Amygdala (tissue), 56 donors: ENCODE measurements at places on chromosomes 6 and 20.

DNA sequence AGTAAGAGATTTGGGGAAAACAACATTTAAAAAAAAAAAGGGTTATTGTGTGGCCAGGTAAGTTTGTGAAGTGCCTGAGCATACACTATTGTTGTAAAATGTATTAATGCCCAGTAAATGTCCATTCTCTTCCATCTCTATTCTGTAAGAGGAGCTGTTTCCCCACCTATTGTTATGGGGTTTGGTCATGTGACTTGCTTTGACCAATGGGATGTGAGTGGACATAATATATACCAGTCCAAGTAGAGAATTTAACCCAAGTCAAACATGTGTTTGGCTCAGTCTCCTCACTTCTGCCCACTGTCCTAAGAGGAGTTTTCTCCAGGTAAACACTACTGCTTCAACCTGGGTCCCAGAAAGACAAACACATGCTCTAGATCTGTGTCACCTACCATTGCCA is 377.1 kb downstream of the FOXA2 start:
- no peak for DNase-seq

- no peak for DNase-seq
Observed at GRCh38 chr6:2578767-2579166, 172.0 kb downstream of the MYLK4 start.

- no peak for DNase-seq
Observed at GRCh38 chr6:44267252-44267651, 1.9 kb upstream of the NFKBIE start.

- no peak for DNase-seq
Observed at GRCh38 chr6:2478200-2478599, 232.8 kb upstream of the GMDS start.

- no peak for DNase-seq
Observed at GRCh38 chr20:49846206-49846807, 33.7 kb downstream of the SLC9A8 start.

DNA sequence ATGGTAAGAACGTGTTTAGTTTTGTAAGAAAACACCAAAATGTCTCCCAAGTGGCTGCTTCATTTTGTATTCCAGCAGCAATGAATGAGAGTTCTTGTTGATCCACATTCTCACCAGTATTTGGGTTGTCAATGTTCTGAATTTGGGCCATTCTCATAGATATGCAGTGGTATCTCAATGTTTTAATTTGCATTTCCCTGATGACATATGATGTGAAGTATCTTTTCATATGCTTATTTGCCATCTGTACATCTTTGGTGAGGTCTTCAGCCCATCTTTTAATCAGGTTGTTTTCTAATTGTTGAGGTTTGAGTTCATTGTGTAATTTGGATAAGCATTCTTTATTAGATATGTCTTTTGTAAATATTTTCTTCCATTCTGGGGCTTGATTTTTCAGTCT is 436.8 kb upstream of the IRAK1BP1 start:
- DNase-seq, result no peak

DNA sequence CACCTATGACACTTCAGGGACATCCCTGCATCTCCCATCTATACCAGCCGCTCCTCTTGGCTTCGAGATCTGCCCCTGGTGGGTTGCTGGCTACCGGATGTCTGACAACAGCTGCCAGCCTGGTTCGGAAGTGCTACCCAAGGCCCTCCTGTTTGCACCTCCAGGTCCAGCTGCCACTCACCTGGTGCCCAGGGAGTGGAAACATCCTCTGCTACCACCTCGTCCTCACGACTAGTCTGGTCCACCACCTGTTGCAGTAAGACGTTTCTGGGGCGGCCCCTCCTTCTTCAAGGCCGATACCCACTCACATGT is 8.3 kb upstream of the PCMTD2 start:
- no peak for DNase-seq

DNA sequence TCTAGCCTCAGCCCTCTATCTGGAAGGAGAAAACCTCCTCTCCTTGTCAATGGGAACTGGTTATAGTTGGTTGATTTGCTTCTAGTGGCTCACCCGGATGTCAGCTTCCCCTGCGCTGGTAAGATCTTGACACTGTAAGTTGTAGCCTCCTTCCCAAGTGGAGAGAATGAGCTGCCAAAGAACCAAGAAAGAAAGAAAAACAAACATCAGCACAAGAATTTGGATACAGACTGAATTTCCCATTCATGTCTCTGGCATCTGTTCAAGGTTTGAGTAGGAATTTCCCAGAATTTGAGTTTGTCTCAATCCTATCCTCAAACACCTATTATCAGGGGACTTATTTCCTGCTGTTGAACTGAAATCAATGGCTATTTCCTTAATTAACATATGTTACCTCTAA is 44.1 kb downstream of the ELOVL2 start:
- DNase-seq, result no peak

DNA sequence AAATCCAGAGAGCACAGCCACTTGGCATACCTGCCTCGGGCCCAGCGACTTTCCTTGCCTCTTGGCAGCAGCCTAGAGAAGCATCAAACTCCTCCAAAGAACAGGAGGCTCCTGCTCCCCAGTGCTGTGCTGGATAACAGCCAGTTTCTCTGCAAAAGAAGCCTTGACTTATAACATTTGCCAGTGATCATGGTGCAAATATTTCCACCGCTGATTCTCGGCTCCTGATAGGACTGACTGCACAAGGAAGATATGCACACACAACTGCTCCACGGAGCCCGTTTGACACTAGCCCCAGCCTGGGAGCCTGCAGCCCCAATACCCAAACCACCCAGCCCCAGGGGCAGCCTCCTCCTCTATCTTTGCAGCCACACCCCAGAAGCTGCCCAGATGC is 17.5 kb downstream of the ACSS1 start:
- no peak for DNase-seq

GRCh38 chr6:158653577-158654354 is 3.9 kb downstream of the SYTL3 start:
- no peak for DNase-seq

GRCh38 chr6:85975957-85976356 is 333.3 kb upstream of the SYNCRIP start:
- DNase-seq, result no peak

- no peak for DNase-seq
Observed at GRCh38 chr20:61256365-61256764, 4.3 kb downstream of the CDH4 start.

GRCh38 chr6:80460257-80460865 is 353.9 kb downstream of the BCKDHB start:
- DNase-seq, result no peak

DNA sequence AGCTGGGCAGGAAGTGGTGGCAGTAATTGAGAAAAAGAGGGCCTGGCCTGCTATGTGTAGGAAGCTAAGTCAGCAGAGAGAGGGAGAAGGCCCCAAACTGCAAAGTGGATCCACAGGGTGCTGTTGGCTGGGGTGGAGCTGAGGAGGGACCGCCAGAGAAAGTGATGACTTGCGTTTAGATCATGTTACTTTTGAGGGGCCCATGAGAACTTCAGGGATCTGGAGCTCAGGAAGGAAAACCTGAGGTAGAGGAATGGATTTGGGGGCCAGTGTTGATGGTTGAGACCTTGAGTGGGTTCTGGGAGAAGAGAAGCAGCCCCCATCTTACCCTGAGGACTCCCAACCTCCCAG is 155.5 kb downstream of the MRPL14 start:
- no peak for DNase-seq

- DNase-seq, result no peak
Observed at GRCh38 chr6:145814035-145814500, 527 bp downstream of the FBXO30 start.

DNA sequence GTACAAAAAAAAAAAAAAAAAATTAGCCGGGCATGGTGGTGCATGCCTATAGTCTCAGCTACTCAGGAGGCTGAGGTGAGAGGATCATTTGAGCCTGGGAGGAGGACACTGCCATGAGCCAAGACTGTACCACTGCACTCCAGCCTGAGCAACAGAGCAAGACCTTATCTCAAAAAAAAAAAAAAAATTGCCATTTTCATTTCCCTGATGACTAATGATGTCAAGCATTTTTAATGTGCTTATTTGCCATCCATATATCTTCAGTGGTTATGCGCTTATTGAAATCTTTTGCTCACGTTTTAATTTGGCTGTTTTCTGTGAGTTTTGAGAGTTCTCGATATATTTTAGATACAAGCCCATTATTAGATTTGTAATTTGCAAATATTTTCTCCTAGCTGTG is 46.7 kb downstream of the PFDN4 start:
- no peak for DNase-seq

GRCh38 chr6:106398621-106399020 is 38.1 kb downstream of the CRYBG1 start:
- no peak for DNase-seq

DNA sequence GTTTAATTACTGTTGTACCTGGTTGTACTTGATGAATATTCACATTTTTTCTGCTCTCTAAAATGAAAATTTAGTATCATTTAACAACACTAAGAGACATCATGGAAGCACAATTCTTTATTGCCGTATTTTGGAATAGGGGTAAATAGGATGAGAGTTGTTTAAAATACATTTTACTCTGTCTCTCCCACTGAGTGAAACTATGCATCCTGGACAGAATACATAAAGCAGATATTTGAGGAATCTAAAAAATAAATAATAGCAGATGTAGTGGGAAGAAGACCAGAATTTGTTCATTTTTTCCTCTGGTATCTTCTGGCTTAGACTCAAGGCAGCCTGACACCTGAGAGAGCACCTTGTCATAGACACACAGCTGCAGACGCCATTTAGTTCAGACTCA is 119.1 kb upstream of the AHI1 start:
- DNase-seq, result no peak

- no peak for DNase-seq
Observed at GRCh38 chr6:3444276-3445088, 12.4 kb downstream of the SLC22A23 start.

DNA sequence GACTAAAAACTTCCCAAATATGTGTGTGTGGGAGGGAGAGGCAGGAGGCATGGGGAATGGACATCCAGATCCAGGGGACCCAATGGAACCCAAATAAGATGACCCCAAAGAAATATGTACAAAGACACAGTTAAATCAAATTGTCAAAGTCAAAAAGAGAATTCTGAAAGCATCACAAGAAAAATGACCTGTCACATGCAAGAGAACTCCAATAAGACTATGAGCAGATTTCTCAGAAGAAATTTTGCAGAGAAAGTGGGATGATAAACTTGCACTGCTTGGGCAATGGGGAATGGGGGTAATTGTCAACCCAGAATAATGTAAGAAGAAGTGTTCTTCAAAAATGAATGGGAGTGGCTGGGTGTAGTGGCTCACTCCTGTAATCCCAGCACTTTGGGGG is 59.5 kb upstream of the PLN start:
- DNase-seq, result no peak

- DNase-seq, result no peak
Observed at GRCh38 chr20:58024241-58024721, 204.2 kb downstream of the ANKRD60 start.

- no peak for DNase-seq
Observed at GRCh38 chr20:23298926-23299672, 51.5 kb upstream of the NXT1 start.

GRCh38 chr6:52890018-52890417 is 19.5 kb downstream of the GSTA3 start:
- DNase-seq, result no peak

GRCh38 chr6:156538875-156539660 is 238.1 kb upstream of the ARID1B start:
- no peak for DNase-seq

- DNase-seq, result no peak
Observed at GRCh38 chr6:101666256-101666655, 272.7 kb downstream of the GRIK2 start.

- DNase-seq, result no peak
Observed at GRCh38 chr6:15364401-15365037, 118.7 kb downstream of the JARID2 start.

- DNase-seq, result no peak
Observed at GRCh38 chr6:50589751-50590470, 123.4 kb upstream of the TFAP2D start.

DNA sequence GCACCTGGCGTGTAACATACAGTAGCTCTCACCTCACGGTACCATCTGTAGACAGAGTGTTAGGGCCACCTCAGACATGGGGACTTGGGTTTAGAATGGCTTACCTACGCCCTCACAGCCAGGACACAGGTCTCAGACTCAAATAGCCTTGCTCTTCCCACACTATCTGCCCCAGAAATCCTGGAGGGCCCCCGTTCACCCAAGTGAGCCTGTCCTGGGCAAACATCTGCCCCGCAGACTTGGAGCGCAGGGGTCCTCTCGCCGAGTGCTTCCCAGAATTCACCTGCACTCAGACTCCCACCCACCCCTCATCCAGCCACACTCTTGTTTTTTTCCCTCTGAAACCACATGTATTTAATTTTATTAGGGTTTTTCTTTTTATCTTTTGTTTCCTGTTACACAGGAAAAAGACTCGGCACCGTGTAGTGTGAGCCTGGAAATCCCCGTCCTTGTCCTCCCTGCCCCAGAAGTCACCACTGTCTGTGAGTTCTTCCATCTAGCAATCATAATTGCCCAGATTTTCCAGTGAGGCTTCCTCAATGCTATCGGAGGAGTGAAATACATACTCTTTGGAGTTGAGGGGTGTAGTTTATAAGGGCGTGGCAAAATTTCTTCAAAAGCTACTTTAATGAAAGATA is 17.1 kb upstream of the MAP1LC3A start:
- no peak for DNase-seq

DNA sequence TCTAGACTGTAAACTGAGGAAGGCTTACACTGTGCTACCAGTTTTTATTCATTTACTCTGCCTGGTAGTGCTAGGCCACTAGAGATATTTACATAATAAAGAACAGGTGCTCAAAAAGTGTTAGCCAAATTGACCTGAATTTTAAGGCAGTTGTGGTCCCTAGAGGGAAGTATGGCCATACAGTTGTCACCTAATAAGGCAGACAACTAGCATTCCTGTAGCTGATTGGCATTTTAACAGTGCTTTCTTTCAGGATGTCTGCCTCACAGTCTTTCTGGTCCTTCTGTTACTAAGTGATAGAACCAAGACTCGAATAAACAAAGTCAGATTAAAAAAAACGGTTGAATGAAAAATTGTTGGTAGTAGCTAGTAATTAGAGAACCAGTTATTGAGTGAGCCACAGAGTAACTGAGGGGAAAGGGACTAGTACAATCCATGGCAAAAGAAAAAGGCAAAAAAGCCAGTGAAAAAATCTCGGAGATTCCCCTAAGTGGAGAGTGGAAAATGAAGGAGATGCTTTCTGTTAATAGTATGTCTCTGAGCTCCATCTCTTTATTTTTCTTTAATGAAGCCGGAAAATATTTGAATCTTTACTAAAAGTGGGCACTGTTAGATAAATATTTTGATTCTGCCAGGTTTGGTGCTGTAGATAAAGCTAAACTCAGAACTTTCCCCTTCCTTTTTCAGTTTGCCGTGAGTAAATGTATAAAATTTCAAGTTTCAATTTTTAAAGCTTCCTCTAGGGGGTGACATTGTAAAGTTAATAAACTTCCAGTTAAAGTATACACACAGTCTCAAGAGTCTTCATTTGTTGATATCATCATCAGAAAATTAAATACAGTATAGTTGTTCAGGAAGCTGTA is 9.1 kb downstream of the VTA1 start:
- DNase-seq, result no peak

DNA sequence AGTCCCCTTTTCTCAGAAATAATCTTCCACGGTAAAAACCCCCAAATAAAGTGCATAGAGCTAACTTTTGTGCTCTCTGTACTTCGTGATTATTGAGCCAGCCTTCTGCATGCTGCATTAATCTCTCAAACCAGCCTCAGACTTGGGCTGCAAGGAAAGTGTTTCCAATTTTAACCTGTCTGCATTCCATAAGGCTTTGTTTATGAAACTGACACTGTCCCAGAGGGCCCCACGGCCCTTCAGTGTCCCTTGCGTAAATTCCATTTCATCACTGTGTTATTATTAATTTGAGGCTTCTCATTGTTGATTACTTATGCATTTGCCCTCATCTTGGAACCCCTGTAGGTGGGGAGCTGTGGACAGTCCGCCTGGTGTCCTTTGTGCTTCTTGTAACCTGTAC is 15.6 kb upstream of the SNRPB2 start:
- no peak for DNase-seq

- no peak for DNase-seq
Observed at GRCh38 chr6:166442131-166442685, 59.5 kb upstream of the MPC1 start.
